Gastroesophageal sphincter (tissue), 4 donors: ENCODE measurements at places on chromosomes 12 and 14.

DNA sequence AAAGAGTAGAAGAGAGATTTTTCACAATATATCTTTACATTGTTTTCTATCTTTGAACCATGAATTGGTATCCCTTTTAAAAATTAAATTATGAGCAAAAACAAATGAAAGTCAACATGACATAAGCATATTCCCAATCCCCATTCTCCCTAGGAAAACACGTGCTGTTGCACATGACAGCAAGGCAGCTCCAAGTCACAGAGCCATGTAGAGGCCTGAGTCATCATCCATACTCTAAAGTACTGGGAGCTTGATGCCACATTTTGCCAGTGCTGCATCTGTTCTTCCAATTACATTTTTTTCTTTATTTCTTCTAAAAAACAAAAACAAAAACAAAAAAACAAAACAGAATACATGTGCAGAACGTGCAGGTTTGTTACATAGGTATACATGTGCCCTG, 115.2 kb downstream of the ITPR2 start:
- ATAC-seq, result no peak

- ATAC-seq, result no peak
Observed at GRCh38 chr14:83992857-83993256, 1537.1 kb upstream of the FLRT2 start.

DNA sequence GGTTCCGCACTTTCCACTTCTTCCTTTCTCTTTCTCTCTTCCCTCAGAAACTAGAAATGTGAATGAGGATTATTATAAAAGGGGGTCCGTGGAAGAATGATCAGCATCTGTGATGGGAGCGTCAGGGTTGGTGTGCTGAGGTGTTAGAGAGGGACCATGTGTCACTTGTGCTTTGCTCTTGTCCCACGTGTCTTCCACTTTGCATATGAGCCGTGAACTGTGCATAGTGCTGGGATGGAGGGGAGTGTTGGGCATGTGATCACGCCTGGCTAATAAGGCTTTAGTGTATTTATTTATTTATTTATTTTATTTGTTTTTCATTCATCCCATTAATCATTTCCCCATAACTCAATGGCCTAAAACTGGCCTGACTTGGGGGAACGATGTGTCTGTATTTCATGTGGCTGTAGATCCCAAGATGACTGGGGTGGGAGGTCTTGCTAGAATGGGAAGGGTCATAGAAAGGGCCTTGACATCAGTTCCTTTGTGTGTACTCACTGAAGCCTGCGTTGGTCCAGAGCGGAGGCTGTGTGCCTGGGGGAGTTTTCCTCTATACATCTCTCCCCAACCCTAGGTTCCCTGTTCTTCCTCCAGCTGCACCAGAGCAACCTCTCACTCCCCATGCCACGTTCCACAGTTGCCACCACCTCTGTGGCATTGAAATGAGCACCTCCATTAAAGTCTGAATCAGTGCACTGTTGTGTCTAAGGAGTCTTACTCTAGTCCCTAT, 4.6 kb upstream of the ATN1 start:
- ATAC-seq, result no peak

DNA sequence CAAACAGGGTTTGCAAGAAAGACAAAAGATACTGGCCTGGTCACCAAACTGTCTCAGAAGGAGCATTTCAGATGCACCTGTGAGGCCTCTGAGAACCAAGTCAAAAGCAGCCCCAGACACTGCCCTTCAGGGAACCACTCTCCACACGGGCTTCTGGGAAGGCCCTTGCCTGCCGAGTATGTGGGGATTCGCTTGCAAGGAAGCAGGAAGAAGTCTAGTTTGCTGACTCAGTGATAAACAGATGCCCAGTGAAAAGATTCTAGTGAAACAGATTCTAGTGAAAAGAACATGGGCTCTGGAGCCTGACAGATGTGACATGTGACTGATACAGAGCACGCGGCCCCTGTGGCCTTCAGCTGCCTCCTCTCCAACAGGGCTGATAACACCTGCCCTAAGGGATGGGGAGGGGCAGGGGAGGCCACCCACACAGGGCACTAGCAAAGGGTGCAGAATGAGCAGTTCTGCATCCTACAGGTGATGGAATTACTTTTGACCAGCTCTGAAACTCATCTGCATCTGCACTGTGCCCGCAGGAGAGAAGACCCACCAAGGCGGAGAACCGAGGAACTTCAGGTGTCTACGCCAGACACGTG, 19.1 kb downstream of the AMN start:
- no peak for ATAC-seq

- no peak for ATAC-seq
Observed at GRCh38 chr12:107318556-107318805, 225.1 kb upstream of the CRY1 start.

GRCh38 chr14:68633131-68633991, 159.5 kb downstream of the ZFP36L1 start:
- ATAC-seq, result no peak

- no peak for ATAC-seq
Observed at GRCh38 chr14:59969319-59969718, 49.4 kb downstream of the LRRC9 start.

- ATAC-seq, result no peak
Observed at GRCh38 chr12:77064896-77065360, 441 bp downstream of the E2F7 start.

DNA sequence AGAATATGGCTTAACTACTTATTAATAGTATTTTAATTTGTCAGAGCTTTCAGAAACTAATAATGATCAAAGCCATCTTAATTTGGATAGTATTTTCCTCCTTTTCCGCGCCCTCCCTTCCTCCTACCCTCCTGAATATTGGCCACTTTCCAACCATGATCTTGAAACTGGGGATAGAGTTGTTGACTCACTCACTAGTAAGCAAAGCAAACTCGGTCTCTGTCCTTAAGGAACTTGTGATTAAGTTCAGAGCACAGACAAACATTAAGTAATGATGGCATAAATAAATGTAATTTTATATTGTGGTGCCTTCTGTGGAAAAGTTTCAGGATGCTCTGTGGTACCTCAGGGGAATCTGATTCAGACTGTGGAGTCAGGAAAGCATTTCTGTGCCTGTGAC, 75.7 kb downstream of the LRRK2 start:
- no peak for ATAC-seq

DNA sequence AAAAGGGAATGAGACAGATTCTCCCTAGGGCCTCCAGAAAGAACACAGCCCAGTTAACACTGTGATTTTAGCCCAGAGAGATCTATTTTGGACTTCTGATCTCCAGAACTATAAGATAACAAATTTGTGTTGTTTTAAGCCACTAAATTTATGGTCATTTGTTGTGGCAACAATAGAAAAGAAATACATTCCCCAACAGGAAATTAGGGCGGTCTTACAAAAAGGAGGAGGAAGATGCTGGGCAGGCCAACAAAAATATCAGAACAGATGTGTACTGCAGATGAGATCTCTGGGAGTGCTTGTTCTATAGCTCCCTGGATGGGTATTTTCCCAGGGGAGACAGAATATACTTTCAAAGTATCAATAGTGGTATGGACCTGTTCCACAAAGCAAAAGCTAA, 32.0 kb upstream of the SOCS2 start:
- no peak for ATAC-seq

DNA sequence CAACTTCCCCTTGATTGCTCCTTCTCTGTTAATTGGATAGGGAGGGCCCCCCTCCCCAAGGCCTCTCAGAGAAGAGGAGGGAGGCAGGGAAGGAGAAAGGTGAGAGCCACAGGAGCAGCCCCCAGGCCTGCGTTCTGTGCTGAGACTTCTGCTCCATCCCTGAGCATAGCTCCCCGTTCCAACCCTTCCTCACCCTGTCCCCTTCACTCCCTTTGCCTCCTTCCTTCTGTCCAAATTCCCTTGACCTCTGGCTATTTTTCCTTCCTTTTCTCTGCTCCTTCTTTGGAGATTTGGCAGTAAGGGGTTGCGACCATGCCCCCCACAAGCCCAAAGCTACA, 788 bp upstream of the ASIC1 start:
- ATAC-seq, result no peak

DNA sequence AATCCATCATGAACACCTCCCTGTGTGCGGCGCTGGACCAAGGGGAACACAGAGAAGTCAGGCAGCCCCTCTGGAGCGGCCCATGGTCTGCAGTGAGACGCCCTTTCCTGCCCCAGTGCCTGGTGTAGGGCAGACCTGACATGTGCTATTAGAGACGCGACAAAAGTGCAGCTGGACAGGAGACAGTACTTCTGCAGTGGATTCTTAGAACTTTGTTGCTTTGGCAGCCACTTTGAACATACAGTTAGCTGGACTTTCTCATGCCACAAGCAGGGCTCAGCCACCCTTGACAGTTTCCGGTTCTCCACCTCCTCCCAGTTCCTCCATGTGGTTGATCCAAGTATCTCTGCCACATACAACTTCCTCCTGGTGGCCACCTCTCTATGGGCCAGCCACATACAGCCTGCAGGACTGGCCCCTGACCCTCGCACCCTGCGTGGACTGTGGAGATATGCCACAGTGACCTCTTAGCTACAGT, 45.9 kb downstream of the LGMN start:
- peak; percentile 52 for ATAC-seq

DNA sequence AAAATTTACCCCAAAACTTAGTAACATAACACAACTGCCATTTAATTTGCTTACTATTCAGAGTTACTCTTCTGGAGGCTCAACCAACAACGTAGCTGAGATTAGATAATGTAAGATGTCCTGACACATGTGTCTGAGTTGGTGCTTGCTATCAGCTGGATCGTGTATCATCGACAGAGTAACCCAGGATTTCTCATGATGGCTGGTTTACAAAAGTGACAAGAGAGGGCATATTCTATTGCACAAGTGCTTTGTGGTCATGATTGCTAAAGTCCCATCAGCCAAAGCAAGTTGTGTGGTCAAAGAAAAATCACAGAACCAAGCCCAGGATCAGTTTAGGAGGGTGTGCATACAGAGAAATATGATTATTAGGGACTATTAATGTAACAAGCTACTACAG, 73.4 kb downstream of the CAPZA3 start:
- no peak for ATAC-seq

GRCh38 chr12:52058631-52059361, 7.6 kb downstream of the NR4A1 start:
- ATAC-seq, result no peak

GRCh38 chr12:127241072-127241817, 1025.7 kb upstream of the TMEM132C start:
- peak; percentile 61 for ATAC-seq

DNA sequence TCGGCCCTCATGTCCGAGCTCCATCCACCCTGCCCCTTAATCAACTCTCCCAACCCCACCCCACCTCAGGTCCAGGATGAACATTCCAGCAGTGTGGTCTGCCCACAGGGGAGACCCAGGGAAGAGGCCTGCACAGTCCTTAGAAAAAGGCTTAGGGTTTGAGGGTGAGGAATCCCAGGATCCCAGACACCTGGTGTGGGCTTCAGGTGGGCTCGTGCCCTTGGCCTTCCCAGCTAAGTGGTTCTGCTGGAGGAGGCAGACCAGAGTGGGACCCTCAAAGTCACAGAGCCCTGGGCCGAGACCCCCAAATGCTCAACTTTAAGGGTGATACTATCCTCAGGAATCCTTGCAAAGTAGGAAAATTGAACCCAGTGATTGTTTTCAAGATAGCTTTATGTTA, 25.4 kb upstream of the PPP2R5C start:
- no peak for ATAC-seq
